ENCODE measurements at places on chromosomes 7 and 10.

- DNase-seq: no peak
Measured at GRCh38 chr7:137961200-137962177, 40.4 kb downstream of the CREB3L2 start.

DNA sequence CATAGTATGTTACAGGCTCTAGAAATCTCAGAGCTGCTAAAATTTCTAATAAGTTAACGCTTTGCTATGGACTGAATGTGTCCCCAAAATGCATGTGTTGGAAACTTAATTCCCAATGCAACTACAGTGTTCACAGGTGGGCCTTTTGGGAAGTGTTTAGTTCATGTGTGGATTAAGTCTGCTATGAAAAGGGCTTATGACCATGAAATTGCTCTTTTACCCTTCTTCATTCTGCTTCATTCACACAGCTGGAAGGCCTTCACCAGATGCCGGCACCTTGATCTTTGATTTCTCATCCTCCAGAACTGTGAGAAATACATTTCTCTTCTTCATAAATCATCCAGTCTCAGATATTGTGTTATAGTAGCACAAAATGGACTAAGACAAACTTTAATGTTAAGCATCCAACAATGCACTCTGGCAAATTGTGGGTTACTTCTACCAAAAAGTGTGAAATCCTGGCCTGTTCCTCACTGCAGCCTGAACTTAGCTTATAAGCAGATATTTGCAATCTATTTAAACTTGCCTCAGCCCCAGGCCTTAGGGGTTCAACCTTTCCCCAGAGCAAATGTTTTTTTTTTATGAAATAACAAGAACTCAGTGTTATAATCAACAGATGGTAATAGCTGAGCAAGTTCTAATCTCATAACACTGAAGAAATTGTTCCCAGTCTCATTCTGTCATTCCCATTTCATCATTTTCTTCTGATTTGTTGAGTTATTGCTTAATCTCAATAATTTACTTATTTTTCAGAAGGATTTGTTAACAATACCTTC lies 523.6 kb downstream of the KIF20B start:
- DNase-seq: no peak

- no peak for DNase-seq
Measured at GRCh38 chr7:8200316-8200715, 61.7 kb downstream of the ICA1 start.

DNA sequence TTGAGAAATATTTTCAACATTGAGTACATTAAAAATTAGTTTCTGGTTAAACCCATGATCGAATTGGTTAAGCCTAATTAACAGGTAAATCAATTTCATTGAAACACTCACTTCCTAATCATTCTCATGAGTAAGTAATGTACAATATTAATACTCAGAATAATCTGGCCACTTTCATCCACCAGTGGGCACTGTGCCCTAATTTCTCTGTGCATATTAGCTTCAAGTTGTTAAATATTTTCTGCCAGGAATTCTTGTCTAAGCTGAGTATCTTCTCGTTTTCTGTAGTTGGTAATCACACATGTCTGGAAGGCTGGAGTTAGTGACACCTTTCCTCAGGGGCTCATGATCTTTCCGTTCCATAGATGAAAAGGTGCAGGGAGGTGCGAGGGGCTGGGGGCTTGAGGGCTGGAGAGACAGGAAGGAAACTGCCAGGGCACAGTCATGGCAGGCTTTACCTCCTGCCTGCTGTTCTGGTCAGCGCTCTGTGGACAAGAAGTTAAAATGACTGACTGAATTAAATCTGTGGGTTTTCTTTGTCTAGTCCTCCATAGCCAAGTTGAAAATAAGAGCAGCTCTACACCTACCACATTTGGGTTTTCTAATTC lies 71.9 kb downstream of the WIPF3 start:
- peak; percentile 43 for DNase-seq

DNA sequence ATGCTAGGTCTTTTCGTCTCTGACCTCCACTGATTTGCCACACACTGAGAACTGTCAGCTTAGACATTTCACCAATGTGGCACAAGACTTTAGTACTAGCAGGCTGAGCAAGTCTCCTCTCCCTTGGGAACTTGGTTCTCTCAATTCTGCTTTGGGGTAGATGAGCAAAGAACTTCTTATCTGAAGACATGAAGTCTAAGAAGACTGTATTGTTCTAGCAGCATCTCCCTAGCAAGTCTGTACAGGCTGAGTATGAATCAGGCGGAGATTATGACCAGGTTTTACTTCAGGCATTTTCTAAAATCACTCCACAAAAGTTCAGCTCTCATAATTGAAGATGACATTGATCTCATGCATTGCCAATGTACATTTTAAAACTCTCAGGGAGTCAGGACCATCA lies 23.8 kb upstream of the STN1 start:
- DNase-seq: no peak

DNA sequence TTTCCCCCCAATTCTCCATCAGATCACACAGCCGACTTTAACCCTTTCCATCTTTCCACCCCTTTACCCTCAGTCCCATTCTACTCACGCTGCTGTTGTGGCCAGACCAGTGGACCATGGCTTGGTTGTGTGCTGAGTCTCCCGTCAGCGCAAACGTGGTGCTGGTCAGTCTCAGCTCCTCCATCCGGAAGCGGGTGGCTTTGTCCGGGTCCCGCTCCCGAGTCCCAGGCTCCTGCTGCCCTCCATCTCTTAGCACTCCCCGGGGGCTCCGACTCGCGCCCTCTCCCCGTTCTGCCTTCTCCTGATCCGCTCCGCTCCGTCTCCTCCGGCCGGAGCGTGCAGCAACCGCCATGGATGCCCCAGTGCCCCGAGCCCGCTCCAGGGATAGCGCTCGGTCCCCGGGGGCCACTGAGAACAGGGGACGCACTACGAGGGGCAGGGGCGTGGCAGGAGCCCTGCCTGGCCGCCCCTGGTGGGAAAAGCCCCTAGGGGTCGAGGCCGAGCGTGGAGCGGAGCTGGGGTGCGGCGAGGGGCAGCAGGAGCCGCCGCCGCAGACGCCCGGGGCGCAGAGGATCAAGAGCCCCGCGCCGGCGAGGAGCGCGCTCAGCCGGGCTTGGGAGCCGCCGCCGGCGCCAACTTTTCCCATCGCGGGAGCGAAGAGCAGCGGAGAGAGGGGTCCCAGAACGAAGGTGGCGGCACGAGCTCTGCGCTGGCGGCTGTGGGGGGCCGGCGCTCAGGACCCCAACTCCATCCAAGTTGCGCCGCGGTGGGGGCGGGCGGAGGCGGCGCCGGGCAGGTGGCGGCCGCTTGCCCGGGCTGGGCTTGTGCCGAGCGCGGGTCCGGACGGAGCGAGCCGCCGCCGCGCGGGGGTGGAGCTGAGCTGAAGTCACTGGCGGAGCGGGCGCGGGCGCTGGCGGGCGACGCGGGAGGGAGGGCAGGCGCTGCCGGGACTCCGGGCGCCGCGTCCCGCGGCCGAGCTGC lies at the start of gene SORCS1:
Gene SORCS1, minus strand, starts transcription at position 826 of the 981 bp plus-strand sequence.
- no peak for DNase-seq

DNA sequence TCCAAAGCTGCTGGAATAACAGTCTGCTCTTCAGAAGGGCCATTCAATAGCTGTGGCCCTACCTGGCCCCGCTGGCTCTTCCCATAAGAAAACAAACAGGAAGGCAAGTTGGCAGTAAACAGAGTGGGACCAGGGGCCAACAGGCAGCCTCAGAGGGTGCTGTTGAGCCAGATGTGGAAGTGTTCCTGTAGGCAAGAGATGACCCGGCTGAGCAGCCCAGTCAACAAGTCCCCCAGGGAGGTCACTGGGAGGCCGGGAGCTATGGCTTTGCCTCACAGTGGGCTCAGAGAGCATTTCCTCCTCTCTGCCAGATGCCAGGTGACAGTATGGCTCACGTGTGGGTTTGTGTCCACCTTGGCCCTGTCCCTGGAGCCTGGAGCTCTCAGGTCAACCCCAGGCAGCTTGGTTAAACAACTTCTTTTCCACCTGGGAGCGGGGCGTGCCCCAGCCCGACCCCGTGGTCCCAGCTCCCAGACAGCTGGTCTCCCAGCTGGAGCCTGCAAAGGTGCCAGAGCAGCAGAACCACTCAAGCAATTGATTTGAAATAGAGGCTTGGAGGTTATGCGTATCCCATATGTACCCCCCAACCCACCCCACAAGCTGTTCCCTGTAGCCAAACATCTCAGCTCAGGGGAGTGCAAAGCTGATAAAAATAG lies 33.8 kb upstream of the LOXL4 start:
- DNase-seq: no peak

- no peak for DNase-seq
Measured at GRCh38 chr10:24415455-24416125, 206.7 kb downstream of the KIAA1217 start.

DNA sequence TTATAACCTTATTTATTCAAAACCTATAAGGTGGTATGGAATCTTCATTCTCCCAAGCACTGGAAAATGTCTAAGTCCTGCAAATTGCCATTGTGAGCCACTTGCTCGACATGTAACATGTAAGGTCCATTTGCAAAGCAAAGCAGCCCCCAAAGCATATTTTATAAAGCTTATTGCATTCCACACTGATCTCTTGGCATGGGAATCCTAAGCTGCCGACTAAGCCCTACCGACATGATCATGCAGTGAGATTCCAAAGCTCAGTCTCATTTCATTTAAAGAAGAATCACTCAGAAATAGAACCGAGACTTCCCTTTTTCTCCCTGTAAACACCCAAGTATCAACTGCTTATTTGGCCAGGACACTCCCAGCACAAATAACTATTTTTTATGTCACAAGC lies 333.4 kb upstream of the MYO3A start:
- DNase-seq: no peak

DNA sequence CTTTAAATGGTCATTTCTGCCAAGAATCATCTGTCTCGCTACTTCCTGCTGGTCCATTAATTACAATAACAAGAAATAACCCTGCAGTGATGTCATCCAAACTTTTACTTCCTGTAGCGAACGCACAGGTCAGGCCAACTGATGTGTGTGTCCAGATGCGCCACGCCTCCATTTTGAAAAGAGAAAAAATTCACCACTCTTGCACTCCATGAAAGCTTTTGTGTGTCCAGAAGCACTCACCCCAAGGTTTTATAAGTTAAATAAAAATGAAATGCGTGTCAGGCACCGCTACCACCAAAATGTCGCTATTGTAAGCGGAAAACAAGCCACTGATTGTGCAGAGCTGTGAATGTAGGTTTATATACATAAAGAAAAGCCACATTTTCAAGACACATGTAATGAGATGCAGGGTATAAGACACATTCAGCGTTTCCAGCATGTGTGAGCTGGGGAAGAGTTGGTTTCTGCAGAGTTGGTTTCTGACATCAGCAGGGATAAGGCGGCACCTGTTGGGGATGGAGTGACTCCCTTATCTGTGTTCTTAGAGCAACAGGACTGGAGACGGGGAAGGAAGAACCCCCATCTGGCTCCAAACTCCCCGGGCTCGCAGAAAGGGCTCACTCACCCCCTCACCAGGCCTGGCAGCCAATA lies 83.3 kb downstream of the CTBP2 start:
- no peak for DNase-seq

DNA sequence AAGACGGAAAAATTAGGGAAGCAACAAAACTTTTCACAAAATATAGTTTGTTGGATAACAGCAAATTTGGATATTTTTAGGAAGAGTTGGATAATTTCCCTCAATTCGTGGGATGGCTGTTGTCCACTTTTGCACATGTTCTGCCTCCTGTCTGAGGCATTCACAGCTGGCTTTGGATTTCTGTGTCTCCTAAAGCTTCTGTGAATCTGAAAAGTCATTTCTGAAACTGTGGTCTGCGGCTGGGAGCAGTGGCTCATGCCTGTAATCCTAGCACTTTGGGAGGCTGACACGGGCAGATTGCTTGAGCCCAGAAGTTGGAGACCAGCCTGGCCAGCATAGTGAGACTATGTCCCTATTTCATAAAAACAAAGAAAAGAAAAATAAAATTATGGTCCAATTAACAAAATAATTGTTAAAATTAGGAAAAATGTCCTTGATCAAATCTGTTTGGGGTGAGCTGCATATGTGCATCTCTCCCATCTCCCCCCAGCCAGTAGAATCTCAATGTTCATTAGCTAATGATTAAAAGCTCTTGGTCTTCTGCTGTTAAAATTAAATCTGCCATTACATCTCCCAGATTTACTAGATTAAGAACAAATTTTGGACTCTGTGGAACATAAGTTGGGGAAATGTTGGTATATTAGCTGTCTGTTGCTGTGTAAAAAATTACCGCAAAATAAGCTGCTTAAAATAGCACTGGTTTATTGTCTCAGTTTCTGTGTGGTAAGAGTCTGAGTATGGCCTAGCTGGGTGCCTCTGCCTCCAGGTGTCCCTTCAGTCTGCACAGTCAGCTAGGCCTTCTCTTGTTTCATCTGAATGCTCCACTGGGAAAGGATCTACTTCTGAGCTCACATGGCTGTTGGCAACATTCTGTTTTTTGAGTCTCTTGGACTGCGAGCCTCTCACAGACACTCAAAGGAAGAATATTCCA lies 332.0 kb upstream of the FZD1 start:
- no peak for DNase-seq

- no peak for DNase-seq
Measured at GRCh38 chr10:51687296-51687695, 12.1 kb downstream of the CSTF2T start.

DNA sequence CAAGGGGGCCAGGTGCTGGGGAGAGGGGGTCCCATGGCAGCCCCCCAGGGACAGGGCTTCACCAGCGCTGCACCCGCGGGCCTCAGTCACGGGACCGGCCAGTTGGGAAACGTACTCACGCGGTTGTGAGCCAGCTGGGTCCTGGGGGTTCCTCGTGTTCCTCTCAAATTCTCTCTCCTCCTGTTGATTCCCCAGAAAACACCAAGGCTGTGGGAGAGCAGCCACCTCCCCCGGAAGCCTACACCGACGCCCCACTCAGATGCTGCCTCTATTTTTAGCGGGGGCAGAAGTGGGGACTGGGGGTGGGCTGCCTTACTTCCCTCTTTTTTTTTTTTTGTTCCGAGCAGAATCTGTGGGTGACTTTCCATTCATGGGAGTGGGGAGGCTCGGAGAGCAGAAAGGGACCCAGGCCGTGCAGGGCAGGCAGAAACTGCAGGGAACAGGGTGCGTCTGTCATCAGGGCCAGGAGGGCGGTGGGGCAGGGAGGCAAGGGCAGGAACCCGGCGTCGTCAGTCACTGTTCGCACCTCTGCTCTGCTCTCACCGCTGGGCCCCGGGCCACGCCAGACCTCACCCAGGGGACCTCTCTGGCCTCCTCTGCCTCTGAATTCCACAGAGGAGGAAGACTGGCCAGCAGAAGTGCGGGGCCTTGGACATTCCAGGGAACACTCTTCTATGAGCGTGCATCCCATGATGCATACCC lies 63.1 kb downstream of the CARD11 start:
- no peak for DNase-seq

DNA sequence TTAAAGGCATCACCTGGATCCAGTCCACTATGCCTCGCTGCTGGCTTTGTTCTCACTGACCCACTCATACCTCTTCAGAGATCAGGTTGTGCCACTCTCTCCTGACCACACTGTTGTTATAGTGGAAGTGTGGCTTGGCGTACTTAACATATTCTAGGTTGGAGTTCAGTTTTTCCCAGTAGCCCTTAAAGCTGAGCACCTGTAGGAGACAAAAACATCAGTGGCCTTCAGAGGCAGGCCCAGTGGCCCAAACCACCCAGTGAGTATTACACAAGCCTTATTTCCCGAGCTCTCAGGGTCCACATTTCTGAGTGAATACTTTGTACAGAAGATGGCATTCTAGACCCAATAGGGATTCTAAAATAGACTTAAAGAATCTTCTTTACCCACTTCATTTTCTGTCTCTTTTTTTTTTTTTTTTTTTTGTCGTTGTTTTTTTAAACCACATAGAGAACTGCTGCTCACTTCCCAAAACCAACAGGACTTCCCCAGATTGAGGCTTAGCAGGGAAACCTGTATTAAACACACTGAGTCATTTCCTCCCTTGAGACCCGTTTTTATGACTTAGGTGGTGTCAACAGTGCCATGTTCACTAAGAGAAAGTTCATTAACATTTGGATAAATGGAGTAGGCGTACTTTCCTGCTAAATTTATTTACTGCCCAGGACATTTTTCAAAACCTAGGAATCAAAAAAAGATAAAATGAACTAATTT lies 85.8 kb downstream of the GSAP start:
- peak; percentile 81 for DNase-seq
